Motor neuron (in vitro differentiated cells): ENCODE measurements at places on chromosomes 4 and X.

GRCh38 chrX:65926095-65927019 lies 113.5 kb downstream of the VSIG4 start:
- ATAC-seq = no peak

GRCh38 chr4:181017038-181017437 lies 1226.2 kb upstream of the TENM3 start:
- no peak for ATAC-seq

DNA sequence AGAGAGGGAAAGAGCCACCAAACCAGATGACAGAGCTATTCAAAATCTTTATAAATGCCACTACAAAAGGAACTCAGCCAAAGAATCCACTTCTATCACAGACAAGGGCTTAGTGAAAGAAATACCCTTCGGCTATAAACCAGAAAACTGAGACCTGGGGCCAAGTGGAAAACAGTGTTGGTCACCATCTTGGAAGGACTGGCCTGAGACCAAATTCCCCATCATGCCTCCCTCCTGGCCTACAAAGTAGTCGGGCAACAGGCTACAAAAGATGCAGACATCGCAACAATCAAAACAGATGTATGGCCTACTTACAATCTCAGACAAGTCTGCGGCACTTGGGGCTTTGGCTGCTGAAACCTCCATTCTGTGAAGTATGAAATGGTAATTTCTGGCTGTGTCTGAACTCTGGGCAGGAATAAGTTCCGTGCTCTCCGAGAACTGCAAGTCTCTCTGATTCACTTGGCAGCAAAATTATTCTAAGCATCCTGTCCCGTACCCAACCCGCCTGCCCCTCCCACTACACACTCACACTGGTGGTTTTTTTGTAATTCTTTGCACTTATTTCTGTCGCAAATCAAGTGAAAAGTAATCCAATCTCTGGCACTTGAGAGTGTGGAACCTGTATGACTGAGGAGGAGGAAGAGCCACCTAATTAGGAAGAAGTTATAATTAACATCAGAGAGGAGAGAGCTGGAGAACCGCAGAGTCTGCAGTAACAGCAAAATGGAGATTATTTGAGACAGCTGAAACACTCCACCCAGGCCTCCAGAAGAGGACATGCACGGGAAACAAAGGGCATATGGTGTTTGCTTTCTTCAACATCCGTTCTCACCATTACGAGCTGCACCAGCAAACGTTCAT lies 87.8 kb downstream of the SH3KBP1 start:
- peak; percentile 85 for ATAC-seq

- ATAC-seq = peak; percentile 57
Observed at GRCh38 chrX:84335121-84335520, 147.1 kb upstream of the RPS6KA6 start.

DNA sequence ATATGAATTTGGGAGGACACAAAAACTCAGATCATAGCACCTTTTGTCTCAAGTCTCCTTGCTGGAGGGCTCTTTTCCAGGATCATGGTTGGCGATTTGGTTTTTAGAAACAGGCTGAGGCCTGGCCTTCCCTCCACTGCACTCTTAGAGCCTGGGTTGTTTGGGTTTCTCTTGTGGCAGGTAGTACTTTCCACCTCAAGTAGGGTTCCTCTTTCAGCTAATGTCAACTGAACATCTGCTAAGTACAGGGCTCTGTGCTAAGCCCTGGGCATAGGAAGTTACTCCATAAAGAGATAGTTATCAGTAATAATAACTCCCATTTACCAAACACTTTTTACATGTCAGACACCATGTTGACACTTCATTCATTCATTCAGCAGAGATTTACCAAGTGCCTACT lies 28.2 kb upstream of the APLN start:
- no peak for ATAC-seq

DNA sequence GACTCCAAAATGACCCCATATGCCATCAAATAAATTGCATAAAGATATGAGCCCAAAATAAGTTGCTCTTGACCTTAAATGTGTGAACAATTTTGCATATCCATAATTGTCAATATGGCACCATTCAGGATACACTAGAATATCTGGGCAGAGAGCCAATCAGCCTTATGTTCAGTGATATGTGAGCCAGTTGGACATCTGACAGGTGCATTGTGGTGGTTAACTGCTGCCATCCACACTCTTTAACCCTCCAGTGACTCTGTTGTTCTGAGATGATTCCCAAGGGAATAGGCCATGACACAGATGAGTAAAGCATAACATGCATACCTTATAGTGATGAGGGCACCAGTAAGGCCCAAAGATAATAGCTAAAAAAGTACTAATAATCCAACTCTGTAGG lies 500.1 kb downstream of the PCDH18 start:
- ATAC-seq = no peak

GRCh38 chrX:147736045-147736444 lies 175.7 kb upstream of the FMR1 start:
- no peak for ATAC-seq

- ATAC-seq = no peak
Observed at GRCh38 chr4:185783574-185783973, 28.4 kb downstream of the SORBS2 start.

DNA sequence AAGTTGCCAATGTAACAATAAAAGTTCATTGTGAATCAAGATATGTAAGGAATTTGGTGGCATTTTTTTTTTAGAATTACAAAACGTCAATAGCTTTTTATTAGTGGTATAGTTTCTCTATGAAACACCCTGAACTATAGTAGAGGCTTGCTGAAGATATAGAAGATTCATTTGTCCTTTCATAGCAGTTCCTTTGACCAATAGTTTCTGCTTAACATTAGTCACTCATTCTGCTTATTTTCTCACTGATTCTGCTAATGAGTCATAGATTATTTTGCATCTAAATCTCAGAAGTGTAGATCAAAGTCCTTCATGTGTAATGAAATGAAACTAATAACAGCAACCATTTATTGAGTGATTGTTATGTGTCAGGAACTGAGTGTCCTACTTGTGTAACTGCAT lies 205.0 kb upstream of the TET2 start:
- ATAC-seq = no peak

DNA sequence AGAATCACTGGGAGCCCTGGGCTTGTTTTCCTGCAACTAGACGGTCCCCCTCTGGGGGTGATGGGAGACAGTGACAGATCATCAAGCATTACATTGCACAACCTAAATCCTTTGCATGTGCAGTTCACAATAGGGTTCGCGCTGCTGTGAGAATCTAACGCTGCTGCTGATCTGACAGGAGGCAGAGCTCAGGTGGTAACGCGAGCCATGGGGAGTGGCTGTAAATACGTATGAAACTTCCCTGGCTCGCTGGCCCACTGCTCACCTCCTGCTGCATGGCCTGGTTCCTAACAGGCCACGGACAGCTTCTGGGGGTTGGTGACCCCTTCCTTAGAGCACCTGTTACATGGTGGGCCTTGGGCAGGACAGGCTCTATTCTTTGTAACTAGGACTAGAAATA lies 10.4 kb downstream of the PAQR3 start:
- no peak for ATAC-seq

DNA sequence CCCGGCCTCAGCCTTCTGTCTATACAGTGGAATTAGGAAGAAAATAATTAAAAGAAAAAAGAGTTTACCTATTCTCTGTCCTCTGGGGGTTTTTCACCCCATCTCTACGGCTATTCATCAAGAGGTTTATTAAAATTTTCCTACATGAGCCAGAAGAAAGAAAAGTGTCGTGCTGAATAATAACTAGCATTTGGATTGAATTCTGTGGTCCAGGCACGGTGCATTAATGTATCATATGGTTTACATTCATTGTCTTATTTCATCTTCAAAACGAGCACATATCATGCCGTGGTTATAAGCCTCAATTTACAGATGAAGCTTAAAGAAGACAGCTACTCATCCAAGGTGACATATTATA lies 5.4 kb upstream of the NAA15 start:
- peak; percentile 7 for ATAC-seq

- ATAC-seq = no peak
Observed at GRCh38 chr4:143358923-143359643, 22.4 kb downstream of the GAB1 start.

DNA sequence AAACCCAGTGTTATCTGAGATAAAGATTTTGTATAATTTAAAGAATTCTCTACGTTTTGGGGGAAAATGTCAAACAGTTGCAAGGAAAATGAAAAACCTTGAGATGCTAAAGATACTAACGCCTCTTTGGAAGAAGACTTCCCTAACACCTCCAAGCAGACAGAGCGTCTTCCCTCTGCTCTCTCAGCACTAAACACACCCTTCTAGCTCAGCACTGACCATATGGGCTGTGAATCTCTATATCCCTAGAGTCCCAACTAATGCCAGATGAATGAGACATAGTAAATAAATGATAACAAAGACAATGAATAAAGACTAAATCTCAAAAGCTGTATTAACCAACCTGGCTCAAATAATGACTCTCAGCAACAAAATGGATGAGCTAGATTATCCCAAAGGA lies 13.3 kb downstream of the FUNDC1 start:
- ATAC-seq = no peak

DNA sequence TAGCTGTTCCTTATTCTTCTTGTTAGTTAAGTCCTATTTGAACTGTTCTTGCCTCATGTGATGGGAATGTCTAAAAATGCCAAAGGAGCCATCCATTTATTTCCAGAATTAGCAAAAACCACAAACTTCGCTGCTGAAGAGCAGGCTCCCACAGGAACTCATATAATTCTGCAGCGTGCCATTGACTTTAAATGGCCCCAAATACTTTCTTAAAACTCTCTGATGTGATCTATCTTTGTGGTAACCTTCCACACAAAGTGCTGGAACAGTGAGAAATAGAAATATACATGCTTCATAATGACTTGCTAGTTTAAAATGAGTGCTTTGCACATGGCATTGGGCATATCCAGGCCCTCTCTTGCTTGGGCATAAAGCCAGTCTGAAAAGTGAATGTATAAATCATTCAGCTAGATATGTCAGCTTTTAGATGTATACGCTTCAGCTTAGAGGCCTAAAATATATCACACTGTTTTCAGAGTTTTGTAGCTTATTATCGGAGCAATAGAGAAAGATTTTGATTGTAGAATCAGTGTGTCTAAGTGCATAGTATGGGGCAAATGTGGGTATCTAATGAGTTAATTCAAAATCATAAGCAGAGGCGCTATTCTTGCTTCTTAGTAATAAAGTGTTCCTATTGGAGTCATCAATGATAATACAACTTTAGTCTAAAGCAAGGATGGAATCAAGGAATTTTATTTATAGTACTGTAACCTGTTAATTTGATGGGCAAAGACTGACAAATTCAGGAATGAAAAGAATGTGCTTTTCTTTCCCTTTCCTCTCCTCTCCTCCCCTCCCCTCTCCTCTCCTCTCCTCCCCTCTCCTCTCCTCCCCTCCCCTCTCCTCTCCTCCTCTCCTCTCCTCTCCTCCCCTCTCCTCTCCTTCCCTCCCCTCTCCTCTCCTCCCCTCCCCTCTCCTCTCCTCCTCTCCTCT lies 392.2 kb upstream of the ZFP42 start:
- ATAC-seq = no peak

DNA sequence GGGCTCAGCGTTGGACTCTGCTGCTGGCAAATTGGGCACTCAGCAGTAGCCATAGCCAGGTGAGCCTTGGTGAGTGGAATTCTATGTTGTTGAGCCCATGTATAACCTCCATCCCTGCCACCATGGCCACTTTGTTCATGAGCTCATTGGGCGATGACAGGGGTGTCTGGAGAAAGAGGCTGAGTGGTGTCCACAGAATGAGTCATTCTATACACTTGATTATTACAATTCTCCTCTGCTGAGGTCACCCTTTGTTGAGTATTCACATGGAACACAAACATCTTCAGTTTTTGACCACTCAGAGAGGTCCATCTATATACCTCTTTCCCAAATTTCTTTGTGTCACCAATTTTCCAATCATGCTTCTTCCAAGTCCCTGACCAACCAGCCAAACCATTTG lies 1341.7 kb downstream of the PCDH7 start:
- no peak for ATAC-seq

DNA sequence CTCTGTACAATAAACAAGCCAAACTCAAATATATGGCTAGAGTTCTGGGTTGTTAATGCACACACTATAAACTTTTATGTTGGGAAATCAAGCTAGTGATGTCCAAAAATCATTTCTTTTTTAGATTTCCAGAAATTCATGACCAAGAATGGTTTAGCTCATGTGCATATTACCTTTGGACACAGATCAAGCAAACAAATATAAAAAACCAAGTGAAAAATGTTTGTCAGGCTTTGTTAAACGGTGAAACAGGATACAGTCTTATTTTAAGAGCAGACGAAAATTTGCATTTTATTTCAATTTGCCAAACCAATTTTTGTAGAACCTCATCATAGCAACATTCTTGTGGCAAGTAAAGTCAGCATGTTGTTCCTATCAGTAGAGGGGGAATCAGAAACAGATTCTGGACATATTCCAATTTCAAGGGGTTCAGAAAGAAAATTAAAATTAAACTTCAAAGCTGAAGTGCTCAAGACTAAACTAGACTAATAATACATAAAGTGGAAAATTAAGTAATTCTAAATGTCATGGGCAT lies 413.6 kb downstream of the TRIML1 start:
- ATAC-seq = no peak

GRCh38 chrX:11647138-11647537 lies 18.6 kb downstream of the ARHGAP6 start:
- ATAC-seq = no peak

GRCh38 chrX:9786798-9787635 lies 788 bp downstream of the SHROOM2 start:
- peak; percentile 60 for ATAC-seq

DNA sequence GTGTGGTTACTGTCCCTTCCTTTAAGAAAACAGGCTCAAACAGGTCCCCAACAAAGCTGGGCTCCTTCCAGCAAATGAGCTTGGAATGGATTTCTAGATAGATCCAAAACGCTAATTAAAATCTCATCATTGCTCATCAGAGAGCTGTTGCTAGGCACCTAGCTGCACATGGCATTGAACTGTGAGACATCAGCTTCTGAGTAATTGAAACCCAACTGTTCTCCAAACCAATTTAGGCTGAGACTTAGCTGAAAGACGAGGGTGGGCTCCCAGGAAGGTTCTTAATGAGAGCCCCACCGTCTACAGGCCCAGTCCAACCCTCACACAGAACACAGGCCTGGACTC lies 59.1 kb downstream of the FAM184B start:
- ATAC-seq = no peak

- no peak for ATAC-seq
Observed at GRCh38 chrX:68083510-68083909, 349.8 kb downstream of the OPHN1 start.

- ATAC-seq = no peak
Observed at GRCh38 chr4:22030307-22030706, 81.7 kb upstream of the KCNIP4 start.

DNA sequence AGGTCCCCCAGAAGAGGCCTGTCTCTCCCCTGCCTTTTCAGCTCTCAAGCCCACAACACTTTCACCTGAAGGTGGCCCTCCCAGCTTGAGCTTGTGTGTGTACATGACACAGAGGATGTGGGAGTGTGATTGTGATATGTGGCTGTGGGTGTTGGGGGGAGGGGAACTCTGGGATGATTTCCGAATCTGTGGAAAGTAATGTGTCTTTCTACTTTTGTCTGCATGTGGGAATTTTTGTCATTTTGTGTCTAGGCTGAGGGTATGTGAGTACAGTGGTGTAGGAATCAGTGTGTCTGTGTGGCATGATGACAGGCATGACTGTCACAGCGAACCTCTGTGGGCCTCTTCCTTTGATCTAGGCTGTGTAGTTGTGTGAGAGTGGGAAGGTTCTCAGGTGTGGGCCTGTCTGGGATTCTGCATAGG lies 6.4 kb downstream of the SYP start:
- ATAC-seq = no peak

- ATAC-seq = no peak
Observed at GRCh38 chr4:168879188-168879587, 130.9 kb downstream of the CBR4 start.

- ATAC-seq = no peak
Observed at GRCh38 chrX:55039471-55039870, 8.7 kb upstream of the ALAS2 start.
